RCC 7860 (cell line): ENCODE measurements at places on chromosomes 12 and 14.

- no peak for DNase-seq
Measured at GRCh38 chr12:47158792-47159191, 79.0 kb upstream of the AMIGO2 start.

DNA sequence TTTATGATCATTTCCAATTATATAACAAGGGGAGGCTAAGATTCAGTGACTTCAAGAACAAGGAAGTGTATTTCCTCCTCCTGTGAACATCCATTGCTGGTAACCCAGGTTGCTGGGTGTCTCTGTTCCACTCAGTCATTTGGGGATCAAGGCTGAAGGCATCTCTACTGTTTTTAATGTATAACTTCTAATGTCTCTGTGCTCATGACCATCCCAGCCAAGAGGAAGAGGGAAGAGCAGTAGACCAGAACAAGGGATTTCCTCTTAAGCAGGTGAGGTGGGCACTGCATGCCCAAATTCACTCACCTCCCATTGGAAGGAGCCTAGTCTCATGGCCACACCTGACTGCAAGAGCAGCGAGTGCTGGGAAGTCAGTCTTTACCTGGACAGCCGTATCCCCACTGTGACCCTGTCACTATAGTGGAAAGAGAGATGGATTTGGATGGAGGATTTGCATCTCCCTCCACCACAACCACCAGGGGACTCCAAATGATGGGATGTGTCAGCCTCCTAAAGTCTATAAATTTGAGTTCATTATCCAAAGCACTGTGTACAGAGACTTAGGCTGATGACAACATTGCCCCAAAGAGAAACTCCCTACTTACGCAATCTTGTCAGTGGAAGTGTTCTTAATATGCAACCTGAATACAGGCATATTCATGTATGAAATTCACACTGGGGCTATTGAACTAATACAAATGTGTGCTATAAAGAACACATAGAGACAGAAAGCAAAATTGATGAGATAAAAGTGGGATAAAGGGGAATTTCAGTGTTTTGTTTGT lies 368.7 kb downstream of the TMEM132D start:
- peak; percentile 8 for DNase-seq

- peak; percentile 35 for DNase-seq
Measured at GRCh38 chr12:108511633-108512540, 3.2 kb upstream of the FICD start.

GRCh38 chr14:93089521-93090269 lies 26.0 kb downstream of the ITPK1 start:
- DNase-seq: no peak

GRCh38 chr14:21714318-21714929 lies 40.8 kb upstream of the OR4E1 start:
- DNase-seq: no peak

GRCh38 chr12:61566183-61566582 lies 694.0 kb upstream of the USP15 start:
- no peak for DNase-seq

DNA sequence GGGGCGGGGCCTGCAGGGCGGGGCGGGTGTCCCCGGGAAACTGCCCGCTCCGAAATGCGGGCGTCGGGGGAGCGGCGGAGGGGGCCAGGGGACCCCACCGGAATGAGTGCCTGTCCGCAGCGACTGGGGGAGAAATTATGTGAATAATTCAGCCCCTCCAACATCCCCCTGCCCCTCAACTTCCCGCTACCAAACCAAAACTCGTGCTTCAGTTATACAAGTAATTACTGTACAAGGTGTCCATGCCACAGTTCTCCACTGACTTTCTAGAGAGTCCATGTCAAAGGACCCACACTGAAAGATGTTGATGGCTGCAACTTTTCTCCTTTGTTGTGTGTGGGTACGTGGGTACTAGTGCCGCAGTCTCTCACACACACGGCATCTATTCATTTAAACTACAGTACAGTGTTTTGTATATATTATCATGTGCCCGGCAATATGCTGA lies 414 bp upstream of the CDK17 start:
- DNase-seq: no peak

GRCh38 chr12:117019866-117020265 lies 79.3 kb downstream of the TESC start:
- no peak for DNase-seq

DNA sequence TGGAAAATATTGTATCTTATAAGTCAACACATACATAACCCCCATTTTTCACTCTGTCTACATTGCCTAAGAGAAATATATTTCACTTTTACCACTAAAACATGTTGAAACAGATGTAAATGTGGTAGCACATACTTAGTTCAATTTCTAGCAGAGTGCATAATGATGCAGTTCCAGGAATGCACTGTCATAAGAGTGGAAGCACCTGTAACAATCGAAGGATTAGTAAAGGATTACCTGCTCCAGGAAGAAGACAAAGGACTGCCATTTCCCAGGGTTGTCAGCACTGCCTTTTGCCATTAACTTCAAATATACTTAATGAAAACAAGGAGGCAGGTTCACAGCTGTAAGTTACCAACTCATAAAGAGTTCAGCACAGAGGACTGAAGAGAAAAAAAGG lies 24.6 kb downstream of the DAD1 start:
- DNase-seq: no peak

DNA sequence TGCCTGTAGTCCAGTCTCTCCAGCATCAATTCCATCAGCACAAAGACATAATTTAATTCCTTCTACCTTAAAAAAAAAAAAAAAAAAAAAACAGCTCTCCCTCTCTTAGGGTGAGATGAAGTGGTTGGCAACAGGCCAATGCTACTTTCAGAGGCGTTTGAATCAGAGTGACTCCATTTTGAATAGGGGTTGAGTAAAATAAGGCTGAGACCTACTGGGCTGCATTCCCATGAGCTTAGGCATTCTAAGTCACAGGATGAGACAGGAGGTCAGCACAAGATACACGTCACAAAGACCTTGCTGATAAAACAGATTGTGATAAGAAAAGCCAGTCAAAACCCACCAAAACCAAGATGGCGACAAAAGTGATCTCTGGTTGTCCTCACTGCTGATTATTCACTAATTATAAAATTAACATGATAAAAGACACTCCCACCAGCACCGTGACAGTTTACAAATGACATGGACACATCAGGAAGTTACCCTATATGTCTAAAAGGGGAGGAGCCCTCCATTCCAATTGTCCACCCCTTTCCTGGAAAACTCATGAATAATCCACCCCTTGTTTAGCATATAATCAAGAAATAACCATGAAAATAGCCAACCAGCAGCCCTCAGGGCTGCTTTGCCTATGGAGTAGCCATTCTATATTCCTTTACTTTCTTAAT lies 6.9 kb upstream of the TCL1B start:
- no peak for DNase-seq

DNA sequence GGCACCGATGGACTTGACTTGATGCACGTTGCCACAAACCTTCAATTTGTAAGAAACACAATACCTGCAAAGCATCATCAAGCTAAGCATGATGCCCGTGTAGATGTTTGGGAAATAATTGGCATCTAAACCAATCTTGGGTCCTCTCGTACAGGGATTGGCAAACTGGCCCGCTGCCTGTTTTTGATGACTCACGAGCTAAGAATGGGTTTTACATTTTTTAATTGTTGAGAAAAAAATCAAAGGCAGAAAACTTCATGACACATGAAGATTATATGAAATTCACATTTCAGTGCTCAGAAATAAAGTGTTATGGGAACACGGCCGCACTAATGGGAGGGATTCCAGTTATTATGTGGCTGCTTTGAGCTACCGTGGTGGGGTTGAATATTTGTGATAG lies 10.9 kb downstream of the MTA1 start:
- DNase-seq: no peak

- no peak for DNase-seq
Measured at GRCh38 chr12:8453021-8453513, 2.7 kb upstream of the CLEC6A start.

GRCh38 chr12:26686408-26686807 lies 146.6 kb downstream of the ITPR2 start:
- DNase-seq: no peak

DNA sequence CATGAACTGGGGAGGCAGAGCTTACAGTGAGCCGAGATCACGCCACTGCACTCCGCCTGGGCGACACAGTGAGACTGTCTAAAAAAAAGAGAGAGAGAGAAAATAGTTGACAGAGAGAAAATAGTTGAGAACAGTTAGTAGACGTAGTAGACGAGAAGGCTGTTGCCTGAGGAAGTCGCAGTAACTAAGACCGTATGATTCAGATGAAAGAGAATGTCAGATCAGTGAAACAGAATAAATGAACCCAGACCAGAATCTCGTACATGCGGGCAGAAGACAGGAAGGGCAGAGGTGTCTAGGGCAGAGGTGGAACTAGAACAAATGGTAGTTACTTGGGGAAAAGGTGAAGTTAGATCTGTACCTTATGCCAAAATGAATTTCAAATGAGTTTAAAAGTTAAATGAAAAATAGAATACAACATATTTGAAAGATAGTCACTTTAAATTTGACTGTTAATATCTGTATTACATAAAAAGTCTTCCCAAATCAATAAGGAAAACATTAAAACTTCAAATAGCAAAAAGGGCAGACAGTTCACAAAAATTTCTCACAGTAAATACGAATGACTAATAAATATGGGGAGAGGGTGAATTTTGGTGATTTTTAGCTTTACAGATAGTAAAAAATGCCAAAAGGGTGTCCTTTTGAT lies 17.7 kb downstream of the MDM2 start:
- DNase-seq: no peak

DNA sequence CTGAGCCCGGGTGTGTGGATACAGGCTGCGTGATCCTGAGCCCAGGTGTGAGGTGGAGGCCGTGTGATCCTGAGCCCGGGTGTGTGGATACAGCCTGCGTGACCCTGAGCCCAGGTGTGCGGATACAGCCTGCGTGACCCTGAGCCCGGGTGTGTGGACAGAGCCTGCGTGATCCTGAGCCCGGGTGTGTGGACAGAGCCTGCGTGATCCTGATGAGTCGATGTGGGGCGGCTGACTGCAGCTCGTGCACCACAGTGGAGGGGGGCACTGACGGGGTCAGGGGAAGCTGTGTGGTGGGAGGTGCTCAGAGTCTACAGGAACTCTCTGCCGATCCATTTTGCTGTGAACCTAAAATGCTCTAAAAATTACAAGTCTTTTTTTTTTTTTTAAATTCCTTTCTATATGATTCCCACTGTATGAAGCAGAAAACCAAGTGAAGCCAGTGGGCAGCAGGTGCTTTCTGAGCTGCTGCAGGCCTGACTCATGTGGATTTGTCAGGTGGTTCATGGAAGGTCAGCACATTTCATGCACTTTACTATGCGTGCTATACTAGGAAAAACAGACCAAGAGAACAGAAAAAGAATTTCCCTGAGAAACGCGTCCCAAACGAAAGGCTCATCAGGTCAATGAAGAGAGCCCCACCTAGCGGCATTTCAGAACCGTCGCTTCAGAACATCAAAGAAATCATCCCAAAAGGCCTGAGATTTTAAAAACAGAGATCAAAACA lies 19.3 kb downstream of the BRF1 start:
- peak; percentile 30 for DNase-seq

GRCh38 chr14:49991491-49991890 lies 98.6 kb downstream of the ARF6 start:
- no peak for DNase-seq

GRCh38 chr14:72715850-72716228 lies 178.1 kb downstream of the DPF3 start:
- DNase-seq: no peak

DNA sequence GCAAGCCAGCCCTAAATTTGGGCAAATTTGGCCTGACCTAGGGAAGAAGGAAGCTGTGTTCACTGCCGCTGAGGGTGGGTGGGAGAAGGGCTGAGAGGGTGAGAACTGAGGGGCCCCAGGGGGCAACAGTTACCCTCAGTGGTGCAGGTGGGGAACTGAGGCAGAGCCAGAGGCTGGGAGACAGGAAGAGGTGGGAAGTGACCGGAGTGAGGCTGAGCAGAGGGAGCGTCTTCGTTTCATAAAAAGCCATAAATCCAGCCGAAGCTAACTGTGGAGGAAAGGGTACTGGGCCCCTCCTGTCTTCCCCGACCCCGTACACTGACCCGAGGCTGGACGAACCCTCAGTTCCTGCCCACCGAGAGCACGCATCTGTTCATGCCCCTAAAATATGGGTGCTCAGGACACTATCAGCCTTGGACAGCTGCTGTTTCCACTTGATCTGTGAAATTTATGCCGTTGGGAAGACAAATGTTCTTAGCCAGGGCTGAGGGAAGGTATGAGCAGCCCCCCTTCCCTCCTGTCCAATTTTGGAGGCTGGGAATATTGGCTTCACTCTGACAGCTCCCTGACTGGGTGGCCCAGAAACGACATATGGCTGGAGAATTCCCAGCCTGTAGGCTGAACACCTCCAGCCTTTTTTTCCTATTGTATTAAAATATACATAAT lies 116.5 kb downstream of the KIF26A start:
- no peak for DNase-seq

GRCh38 chr14:100448376-100448775 lies 125.2 kb downstream of the SLC25A47 start:
- DNase-seq: no peak

GRCh38 chr12:98750511-98750910 lies 105.4 kb downstream of the APAF1 start:
- DNase-seq: no peak

DNA sequence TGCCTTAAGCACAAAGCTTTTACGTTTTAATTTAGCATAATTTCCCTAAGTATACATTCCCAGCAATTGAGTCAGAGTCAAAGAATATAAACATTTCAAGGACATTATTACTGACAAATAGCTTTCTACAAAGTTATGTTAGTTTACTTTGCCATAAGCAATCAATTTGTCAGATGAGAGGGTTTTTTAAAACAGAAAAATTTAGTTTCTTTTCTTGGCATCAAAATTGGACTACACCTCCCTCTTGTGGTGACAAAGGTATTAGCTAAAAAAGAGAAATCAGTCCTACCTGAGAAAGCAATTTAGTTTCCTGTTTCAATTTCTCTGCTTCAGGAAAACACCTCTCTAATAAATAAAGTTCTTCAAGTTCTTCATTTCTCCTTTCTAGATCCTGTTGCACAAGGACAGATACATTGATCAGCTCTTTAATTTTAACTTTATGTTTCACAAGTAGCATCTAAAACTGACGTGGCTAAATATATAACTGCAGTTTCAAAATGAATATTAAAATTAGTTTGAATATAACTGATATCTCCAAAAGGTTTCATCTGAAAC lies 39.9 kb downstream of the DNAI7 start:
- peak; percentile 23 for DNase-seq

GRCh38 chr14:94728950-94729349 lies 41.0 kb downstream of the GSC start:
- DNase-seq: no peak
